Esophagus muscularis mucosa (tissue), 4 donors: ENCODE measurements at places on chromosomes 6 and 20. TPM values are rescaled to one million over a fixed set of nuclear protein-coding genes. Genes with fewer than 3 reads are reported as not detected.

Gene NHLRC1
- 1.0 TPM for total RNA-seq

GRCh38 chr6:18102783-18103509, 19.5 kb downstream of the NHLRC1 start:
- no peak for DNase-seq

GRCh38 chr20:32263398-32263954, 14.0 kb upstream of the KIF3B start:
- DNase-seq, result no peak

Gene DOK5
- total RNA-seq, result 0.75 TPM

- DNase-seq, result no peak
These were observed 356.7 kb downstream of the QKI start for GRCh38 chr6:163771180-163771579.

Gene HAO1
- total RNA-seq, result not detected

Gene SMOC2
- 112 TPM for total RNA-seq

DNA sequence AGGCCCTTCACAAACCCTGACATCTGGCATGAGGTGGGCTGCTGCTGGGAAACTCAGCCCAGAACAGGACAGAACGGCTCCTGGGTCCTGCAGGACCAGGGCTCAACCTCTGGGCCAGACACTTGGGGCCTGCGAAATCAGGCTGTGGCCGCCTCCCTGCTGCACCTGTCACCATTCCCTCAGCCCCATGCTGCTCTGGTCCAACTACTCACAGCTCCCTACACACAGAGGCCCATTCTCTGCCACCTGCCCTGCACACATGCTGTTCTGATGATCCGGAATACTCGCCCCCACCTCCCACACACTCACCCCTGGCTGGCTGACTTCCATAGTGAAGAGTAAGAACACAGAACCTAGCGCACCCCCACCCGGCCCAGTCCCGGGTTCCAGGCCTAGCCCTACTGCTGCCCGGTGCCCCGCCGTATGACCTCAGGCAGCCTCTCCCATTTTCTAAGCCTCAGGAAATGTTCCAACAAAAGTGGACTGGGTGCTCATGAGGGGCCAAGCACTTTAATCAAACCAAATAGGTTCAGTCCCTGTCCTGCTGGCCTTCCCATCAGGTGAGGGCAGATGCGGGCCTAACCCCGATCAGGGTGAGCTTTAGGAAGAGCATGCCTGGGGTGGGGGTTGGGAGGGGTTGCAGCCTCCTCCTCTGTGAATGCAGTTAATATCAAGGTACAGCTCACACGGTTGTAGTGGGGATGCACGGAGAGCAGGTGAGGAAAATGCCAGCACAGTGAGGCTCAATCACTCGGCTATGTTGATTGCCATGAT, 3.9 kb downstream of the PEDS1 start:
- DNase-seq, result no peak

DNA sequence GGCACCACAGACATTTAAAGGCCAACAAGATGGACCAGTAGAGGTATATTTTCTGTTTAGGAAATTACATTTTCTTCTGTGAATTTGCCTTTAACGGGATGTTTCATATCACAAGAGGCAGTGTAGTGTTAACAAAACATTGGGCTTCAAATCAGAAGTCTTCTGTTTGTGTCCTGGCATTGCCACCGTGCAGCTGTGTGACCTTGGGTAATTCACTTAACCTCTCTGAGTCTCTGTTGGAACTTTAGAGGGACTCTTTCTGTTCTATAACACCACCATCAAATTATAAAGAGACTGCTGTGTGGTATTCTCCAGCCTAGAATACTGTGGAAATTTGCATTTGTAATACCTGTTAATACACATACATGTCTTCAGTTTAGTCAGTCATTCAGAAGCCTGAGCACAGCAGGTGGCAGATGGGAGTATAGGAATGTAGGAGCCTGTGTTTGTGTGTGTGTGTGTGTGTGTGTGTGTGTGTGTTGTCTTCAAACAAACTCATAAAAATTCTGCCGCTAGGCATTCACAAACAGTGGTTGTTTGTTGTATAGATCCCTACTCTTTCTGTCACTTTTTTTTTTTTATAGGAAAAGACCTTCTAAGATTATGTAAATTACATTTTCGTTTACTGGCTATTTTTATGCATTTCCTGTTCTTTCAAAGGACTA, 22.6 kb downstream of the UST start:
- no peak for DNase-seq

- DNase-seq, result no peak
These were observed 539.4 kb upstream of the JARID2 start for GRCh38 chr6:14706378-14706929.

Gene ADAT2
- total RNA-seq, result 2.4 TPM

Gene CSNK2A1
- 50.2 TPM for total RNA-seq

Gene VPS16
- 35.1 TPM for total RNA-seq

- no peak for DNase-seq
These were observed 65.5 kb downstream of the YTHDF1 start for GRCh38 chr20:63150391-63150898.

Gene TFAP2A
- 1.2 TPM for total RNA-seq

GRCh38 chr6:7726416-7727085, 652 bp downstream of the BMP6 start:
- DNase-seq, result peak; percentile 87

Gene MCHR2
- not detected for total RNA-seq

Gene BPIFB2
- not detected for total RNA-seq

DNA sequence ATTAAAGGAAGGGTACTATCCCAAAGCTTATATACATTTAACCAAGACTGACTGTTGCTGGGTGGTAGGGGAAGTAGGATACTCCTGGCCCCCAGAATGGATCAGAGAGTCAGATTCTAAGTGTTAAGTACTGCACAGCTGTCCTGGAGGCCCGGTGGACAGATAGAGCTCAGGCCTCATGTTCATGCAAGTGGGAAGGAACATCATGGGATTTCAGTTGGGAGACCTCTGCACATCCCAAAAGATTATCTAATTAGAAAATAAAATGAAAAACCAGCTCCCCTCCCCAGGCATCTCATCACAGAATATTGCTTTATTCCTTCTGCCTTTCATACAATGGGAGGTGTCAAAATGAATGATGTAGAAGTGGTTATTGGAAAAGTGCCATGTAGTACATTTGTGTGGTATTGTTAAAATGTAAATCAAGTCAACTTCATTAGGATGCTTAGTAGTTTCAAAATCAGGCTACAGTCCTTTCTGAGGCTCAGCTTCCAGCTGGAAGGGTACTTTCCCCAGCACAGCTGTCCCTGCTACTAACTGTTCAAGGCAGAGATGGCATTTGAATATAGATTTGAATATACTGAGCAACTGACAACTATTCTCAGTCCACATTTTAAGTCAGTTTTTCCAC, 82.9 kb downstream of the SLC35B3 start:
- DNase-seq, result no peak

- DNase-seq, result no peak
These were observed 17.4 kb upstream of the SDHAF4 start for GRCh38 chr6:70549327-70549726.

DNA sequence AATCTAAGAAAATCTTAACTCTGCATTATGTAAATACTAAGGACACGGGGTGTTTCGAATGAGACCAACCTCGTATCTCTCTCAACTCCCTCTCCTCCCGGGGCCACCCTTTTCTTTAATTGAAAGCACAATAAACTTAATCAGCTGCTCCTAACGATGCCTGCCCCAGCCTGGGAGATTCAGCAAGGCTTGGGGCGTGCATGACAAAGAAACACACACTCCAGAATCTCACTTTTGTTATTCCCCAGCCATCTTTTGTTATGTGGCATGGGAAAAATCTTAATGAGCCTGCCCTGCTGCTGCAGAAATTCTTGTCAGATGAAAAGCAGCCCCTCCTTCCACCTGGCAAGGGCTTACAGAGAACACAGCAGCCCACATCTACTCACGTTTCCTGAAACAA, 117.4 kb downstream of the TTLL2 start:
- DNase-seq, result peak; percentile 80

Gene MYBL2
- 0.33 TPM for total RNA-seq

Gene CCN6
- not detected for total RNA-seq

Gene PSMB9
- total RNA-seq, result 9.1 TPM

- no peak for DNase-seq
These were observed 9.0 kb downstream of the COL21A1 start for GRCh38 chr6:56238352-56238751.

Gene PDYN
- total RNA-seq, result not detected

Gene MEP1A
- total RNA-seq, result 0.17 TPM

DNA sequence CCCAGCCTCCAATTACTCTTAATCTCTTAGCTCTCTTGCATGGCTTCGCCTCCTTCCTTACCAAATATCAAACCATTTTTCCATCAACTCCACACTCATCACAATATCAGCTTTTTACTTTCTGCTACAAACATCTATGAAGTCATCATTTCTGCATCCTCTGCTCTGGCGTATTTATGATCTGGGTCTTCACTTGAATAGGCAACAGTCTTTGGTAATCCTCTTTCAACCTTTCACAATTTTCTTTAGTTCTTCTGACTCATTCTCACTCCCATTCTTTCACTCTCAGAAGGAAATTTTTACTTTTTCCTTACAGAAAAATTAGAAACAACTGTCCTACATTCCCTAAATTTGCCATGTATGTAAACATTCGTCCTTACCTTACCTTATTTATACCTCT, 522.4 kb downstream of the HDGFL1 start:
- no peak for DNase-seq

GRCh38 chr6:147117580-147117979, 86.6 kb upstream of the STXBP5 start:
- DNase-seq, result no peak

Gene NMBR
- not detected for total RNA-seq

- DNase-seq, result no peak
These were observed 75.8 kb downstream of the NRN1 start for GRCh38 chr6:5930968-5931367.

GRCh38 chr6:156703719-156704118, 73.5 kb upstream of the ARID1B start:
- DNase-seq, result no peak

DNA sequence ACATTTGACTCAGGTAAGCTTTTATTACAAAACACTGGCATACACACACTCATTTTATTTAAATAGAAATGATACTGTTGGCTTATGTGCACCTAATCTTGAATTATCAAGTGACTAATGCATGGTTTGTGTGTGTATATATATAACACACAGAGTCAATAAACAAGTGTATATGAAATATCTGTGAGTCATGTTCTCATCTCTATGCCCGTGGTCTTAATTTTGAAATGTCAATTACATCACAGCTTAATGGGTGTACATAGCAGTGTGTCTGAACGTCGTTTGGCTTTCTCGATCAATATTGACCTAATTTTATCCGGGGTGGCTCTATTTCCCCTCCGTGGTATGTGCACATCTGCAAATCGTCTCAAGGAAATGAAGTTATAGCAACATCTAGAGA, 104.0 kb upstream of the ZFP64 start:
- DNase-seq, result no peak

DNA sequence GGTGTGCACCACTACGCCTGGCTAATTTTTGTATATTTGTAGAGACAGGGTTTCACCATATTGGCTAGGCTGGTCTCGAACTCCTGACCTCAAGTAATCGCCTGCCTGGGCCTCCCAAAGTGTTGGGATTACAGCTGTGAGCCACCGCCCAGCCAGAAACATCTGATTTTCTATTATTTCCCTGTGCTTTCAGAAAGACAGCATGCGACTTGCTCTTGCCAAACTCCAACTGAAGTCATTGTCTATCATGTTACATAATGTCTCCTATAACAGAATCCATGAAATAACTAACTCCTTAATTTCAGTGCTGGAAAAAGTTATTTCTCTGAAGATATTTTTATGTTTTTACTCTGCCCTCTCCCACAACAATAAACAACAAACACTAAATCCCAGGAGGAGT, 8.5 kb downstream of the RMND1 start:
- no peak for DNase-seq
